ENCODE measurements at places on chromosomes 6 and 20. TPM values are rescaled to one million over a fixed set of nuclear protein-coding genes. Genes with fewer than 3 reads are reported as not detected.

Gene SLC32A1
- not detected for total RNA-seq

Gene VNN1
- total RNA-seq: not detected

Gene TP53TG5
- total RNA-seq: not detected

Gene THBD
- total RNA-seq: 0.26 TPM

Measured in Panc1 (cell line).